ENCODE measurements at places on chromosomes 16 and 17.
A peak's percentile ranks its signal among the peaks of the same experiment; 100 is the strongest.

GRCh38 chr16:50809561-50809960, 67.7 kb downstream of the CYLD start:
- no peak for DNase-seq

DNA sequence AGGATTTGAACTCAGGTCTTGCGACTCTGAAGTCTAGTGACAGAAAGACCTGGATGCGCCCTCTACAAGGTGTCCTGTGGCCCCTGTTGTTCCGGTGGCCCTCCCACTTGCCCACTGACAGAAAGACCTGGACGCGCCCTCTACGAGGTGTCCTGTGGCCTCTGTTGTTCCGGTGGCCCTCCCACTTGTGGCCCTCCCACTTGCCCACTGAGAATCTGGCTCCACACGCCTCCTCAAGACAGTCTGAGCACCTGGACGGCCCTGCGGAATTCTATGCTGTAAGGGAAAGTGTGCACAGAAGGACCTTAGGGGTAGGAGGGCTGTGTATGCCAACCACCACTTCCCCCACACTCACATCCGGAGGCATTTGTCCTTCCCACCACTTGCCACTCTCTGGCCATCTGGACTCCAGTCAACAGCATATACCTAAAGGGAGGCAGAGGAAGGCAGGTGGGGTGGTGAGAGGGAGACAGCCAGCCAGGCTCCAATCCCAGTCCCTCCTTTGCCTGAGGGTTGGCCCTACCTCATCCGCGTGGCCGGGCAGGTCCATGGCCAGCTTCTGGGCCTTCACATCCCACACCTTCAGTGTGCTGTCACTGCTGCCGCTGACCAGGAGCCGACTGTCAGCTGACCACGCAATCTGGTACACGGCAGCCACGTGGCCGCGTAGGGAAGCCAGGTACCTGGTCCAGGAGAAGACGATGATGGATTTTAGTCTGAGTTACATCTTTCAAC, 9.1 kb downstream of the NLE1 start:
- no peak for DNase-seq

DNA sequence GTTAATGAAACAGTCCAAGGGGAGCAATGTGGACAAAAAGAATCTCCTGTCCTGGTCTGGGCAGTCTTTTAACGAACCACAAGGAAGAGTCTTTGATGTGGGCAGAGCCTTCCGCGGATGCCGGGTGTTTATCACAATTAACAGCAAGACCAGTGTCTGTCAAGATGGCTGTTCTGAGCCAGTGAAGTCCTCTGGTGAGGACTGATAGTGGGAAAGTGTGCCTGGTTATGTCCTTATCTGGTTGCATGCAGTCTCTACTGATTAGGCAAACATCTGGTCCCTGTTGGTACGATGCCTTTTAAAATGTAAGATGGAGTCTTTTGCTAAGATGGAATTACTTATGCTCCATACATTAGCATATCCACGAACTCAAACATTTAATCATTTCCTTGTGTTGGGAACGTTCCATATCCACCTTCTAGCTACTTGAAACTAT, 88.5 kb downstream of the ZNF18 start:
- DNase-seq: no peak

- peak; percentile 84 for DNase-seq
Observed at GRCh38 chr16:72739577-72739976, 308.4 kb downstream of the ZFHX3 start.

GRCh38 chr17:8488901-8489300, 53.2 kb downstream of the NDEL1 start:
- DNase-seq: peak; percentile 96

GRCh38 chr16:81649561-81650184, 129.4 kb upstream of the PLCG2 start:
- DNase-seq: no peak

DNA sequence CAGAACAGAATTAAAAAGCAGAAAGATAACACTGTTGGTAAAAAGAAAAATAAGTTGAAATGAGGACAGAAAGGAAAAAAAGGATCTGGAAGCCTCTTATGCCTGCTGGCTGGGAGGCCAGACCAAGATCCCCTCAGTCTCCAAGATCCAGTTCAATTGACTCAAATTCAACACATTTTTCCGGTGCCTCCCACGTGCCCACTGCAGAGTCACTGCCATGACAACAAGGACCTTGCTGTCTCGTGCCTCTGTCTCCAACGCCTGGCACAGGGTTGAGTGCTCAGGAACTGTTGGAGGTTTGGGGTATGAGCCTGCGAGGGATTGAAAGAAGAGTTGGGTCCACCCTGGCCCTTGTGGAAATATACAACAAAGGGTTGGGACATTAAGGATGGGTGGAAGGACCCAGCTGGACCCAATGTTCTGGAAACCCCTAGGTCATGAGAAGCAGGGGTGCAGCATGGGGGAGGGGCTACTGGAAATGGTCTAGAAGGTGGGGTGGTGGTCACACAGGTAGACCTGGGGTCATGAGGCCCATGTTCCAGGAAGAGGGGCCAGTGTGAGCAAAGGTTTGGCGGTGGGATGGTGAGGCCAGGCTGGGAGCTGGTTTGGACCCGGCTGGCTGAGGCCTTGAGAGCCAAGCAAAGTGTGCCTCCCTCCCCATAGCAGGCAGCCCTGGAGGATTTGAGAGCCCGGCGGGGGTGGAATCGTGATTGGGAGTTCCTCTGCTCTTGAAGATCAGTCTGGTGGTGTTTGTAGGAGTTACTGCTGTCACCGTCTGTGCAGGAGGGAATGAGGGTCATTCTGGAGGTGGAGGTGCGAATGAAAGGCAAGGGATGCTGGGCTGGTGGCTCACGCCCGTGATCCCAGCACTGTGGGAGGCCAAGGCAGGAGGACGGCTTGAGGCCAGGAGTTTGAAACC, 1.3 kb downstream of the IL34 start:
- DNase-seq: no peak

GRCh38 chr17:4807605-4808377, 839 bp downstream of the PLD2 start:
- peak; percentile 24 for DNase-seq

DNA sequence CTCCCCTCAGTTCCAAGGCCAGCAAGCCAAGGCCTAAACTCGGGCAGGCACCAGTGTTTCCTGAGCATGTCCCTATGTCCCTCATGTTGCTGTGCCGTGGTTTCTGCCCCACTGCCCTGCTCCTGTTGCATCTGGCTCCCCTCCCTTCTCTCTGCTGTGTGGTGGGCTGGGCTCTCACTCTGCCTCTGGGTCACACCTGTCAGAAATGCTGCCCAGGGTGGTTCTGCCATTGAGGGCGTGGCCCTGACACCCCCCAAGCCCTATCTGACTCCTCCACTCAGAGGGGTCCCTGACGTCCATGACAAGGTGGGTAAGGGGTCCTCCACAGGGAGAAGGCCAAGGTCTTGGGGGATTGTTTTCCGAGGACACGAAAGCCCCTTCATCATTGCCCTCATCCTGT, 9.2 kb upstream of the ITGA3 start:
- no peak for DNase-seq

DNA sequence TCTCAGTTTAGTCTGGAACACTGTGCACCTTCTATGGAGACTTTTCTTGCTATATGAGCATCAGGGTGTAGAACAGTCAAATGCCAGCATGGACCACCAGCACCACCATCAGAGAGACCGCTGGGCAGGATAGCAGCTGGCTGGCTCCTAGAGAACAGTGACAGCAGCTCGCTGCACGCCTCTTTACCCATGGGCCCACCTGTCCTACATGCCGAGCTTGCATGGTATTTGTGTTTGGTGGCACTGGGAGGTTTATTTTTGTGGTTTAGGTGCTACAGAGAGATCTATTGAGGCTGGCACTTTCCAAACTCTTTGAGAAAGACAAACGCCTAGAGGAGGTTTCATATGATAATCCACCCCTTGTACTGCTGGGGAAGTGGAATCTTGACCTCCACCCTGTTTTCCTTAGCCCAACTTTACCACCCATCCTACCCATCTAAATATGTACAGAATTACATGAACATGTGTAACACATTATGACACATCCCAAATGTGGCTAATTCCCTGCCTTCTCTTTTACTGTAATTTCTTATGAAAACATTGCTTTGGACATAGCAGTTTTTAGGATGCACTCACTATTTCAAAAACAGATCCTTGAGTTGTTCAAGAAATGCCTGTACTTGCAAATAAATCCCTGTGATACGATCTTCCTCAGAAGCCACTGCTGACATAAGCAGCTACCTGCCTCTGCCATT, 46.3 kb downstream of the COG7 start:
- DNase-seq: peak; percentile 27

GRCh38 chr17:13484020-13484419, 117.7 kb downstream of the HS3ST3A1 start:
- DNase-seq: peak; percentile 56

GRCh38 chr17:65103896-65104295, 33.3 kb upstream of the RGS9 start:
- DNase-seq: peak; percentile 51
